Germinal center (tissue), 1 donor: ENCODE measurements at places on chromosomes 3 and 15.

DNA sequence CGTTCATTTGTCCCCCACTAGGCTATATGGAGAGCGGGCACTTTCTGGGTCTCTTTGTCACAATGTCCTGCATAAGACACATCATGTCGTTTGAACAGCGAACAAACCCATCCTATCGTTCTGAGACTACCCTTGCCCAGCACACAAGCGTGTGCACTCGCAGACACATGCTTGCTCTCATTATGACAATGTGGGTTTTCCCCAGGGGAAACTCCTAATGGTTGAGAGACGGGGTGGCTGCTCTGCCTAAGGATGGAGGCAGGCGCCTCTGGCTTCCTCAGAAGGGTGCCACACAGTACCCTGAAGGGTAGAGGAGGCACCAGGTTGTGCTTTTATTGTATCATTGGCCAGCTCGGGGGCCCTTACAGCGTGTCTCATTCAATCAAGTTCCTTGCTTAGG, 51.0 kb upstream of the MYZAP start:
- no peak for DNase-seq

DNA sequence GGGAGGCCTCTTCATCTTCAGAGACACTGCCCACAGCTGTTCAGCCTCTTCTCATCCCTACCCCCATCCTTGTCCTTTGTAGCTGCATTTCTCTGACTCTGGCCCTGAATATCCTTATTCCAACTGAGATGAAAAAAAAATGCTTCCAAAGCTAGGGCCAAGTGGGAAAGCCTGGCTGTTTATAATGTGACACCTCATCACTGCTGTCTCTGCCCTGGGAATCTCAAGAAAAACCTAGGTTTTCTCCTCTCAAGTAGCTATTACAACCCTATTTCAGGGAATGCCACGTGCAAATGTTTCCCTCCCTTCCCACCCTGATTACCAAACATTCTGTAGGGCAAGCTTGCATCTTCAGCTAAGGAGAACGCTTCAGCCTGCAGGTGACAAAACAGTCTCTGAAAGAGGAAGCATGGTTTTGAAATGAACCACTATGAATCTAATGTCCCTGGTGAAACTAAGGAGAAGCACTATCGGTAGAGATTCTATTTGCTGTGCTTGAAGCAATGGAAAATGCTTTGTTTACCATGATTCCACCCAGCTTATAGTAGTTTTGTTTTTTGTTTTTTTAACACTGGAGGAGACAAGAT, 65.4 kb downstream of the USF3 start:
- no peak for DNase-seq

GRCh38 chr3:55935241-55935640, 448.1 kb upstream of the WNT5A start:
- no peak for DNase-seq

DNA sequence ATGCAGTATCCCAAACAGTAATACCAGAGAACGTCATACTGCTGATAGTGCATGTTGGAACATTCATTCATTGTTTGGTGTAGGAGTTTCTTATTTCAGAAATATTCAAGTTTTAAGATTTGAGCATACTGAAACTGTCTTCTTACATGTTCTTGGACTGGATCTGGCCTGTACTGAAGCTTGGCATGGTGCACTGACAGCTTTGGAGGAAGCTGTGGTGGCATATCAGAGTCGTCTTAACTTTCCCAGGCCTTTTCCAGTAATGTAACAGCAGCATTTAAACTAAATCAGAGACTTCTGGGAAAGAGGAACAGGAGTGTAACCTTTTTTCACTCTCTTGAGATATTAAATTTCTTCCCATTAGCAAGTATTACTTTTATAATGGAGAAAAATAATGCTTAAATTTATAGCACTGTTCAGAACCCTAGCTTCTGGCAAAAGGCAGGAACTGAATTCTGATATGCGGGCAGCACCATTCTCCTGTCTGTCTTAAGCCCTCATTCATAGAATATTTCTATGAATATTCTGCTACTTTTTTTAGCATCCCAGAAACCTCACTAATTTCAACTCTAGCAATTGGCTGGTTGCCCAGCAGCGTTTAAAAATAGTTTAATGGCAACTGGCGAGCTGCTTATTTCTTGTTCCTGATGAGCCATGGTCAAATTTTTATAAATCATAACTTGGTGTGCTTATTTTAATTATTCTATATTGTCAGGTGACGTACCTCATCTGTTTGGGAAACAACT, 31.1 kb downstream of the DNAJC13 start:
- no peak for DNase-seq

DNA sequence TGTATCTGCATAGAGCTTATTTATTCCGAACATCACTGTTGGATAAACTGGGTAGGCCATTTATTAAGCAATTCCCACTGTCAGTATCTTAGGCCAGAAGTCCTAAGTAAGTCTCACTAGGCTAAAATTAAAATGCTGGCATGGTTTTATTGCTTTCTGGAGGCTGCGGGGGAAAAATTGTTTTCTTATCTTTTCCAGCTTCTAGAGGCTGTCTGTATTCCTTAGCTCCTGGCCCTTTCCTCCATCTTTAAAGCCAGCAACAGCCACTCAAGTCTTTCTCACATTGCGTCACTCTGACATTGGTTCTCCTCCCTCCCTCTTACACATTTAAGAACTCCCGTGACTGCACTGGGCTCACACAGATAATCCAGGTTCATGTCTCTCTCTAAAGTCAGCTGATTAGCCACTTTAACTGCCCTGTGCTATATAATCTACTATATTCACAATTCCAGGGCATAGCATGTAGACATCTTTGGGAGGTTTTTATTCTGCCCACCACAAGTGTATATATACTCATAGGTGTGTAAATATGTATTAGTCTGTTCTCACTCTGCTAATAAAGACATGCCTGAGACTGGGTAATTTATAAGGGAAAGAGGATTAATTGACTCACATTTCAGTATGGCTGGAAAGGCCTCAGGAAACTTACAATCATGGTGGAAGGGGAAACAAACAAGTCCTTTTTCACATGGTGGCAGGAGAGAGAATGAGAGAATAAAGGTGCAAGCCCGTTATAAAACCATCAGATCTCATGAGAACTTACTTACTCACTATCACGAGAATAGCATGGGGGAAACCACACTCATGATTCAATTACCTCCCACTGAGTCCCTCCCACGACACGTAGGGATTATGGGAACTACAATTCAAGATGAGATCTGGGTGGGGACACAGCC, 113.5 kb upstream of the SLC7A14 start:
- no peak for DNase-seq

GRCh38 chr3:77404871-77405270, 365.0 kb downstream of the ROBO2 start:
- DNase-seq = no peak

DNA sequence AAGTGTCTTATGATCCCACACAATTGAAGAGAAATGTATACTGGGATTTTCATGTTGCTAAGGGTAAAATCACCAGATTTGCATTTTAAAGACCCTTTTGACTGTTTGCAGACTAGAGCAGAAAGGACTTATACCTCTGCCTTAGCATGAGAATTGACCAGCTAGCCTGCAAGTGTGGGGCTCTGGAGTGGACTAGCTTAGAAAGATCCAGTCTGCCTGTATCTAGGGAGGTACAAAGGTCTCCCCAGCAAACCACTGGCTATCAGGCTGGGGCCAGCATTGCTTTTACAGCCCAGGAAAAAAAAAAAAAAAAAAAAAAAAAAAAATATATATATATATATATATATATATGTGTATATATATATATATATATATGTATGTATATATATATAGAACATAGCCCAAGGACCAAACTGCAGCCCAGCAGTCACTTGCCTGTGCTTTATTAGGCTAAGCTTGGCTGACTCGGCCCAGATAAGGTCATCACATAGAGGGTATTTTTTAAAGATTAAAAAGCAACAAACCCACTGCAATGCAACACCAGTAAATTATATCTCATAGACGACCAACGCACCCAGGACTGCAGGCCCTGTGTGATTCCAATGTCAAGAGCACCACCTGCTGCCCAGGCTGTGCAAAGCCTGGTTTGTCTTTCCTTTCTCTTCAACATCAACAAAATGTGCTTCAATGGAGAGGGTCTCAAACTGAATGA, 63.7 kb downstream of the DCLK3 start:
- peak; percentile 47 for DNase-seq

DNA sequence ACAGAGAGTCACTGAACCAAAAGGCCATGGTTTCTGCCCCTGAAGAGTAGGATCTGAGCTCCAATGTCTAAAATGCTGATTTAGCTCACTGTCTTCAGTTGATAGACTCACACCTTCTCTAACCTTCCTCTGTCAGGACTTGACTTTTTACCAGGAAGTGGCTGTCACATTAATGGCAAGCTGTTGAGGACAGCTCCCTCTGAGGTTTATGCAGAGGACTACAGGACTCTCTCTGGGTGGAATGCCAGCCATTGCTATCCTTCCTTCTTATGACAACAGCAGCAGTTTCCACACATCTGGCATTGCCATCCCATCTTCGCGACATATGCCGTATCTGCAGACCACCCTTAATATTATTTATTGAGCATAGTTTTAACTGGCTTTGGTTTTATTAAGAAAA, 103.8 kb upstream of the PRICKLE2 start:
- no peak for DNase-seq

- no peak for DNase-seq
These were observed 565.4 kb downstream of the ROBO2 start for GRCh38 chr3:77605308-77605707.

DNA sequence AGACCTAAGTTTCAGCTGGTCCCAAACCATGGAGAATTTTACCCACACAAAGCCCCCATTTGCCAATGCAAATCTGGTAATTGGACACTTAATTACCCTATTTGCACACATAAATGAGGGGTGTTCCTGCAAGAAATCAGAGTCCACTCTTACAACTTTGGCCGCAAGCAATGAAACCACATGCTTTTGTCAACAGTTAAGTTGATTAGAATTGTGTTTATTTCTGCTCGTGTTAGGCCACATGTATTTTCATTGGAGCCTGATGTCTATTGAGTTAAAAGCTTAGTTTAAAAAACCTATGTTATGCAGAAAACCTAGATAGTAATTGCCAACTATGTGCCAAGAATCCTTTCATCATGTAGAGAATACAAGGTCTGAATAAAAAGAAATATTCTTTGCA, 153.8 kb upstream of the CMC1 start:
- DNase-seq = no peak

GRCh38 chr15:33638453-33638852, 327.7 kb downstream of the RYR3 start:
- DNase-seq = no peak

DNA sequence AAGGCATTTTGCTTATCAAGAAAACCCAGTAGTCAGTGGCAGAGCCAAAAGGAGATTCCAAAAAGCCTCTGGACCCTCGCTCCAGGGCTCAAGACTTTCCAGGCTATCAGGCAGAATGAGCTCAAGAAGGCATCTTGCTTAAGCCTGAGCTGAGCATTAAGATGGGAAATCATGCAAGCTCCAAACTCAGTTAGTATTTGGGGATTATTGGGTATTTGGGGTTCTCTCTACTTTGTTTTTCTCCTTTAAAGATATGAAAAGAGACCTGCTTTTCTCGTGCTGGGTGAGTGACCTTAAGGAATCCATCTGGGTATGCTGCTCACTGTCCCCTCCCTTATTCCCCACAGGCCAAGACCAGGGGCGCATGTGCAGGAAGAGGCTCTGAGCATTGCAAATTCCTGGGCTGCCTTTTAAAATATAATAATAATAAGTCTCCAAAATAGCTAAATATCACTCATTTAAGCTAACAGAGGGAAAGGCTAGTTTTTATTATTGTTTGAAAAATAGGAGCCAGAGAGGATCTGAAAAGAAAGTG, 75.4 kb upstream of the HACD2 start:
- DNase-seq = no peak

- DNase-seq = no peak
These were observed 4.5 kb downstream of the CEP19 start for GRCh38 chr3:196707566-196707965.

GRCh38 chr3:23481011-23481615, 278.0 kb downstream of the UBE2E2 start:
- no peak for DNase-seq

GRCh38 chr15:70025413-70026296, 72.1 kb downstream of the TLE3 start:
- no peak for DNase-seq

DNA sequence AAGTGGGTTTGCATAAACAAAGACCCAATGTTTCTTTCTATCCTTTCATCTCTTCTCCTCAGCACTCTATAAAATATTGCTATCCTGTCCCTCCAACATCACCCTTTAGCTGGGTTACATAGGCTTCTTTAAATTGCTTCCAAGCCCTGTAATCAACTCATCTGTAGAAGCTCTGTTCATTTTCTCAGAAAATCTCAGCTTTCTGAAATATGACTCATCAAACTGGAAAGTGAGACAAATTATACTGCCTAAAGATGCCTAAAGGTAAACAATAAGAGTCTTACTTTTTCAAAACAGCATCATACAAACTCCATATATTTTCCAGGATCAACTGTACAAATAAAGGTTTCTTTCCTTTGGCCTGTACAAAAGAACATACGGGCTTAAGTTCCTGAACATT, 33.8 kb downstream of the EFL1 start:
- DNase-seq = no peak

DNA sequence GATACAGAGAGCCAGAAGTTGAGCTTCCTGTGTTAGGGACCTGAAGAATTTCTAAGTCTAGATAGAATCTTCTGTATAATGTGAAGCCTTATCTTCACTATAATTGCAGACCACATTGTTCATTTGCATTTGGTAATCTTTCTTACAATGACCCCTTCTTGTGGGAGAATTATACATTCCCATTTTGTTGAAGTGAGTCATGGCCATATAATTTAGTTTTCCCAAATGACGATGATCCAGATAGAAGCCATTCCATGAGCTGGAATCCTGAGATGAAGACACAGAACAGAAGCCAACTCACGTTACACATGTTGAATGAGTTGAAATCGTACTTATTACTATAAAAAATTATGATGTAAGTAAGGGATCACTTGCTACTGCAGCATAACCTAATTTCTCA, 187.8 kb downstream of the TUSC7 start:
- DNase-seq = no peak

GRCh38 chr3:114455432-114455831, 161.6 kb downstream of the TIGIT start:
- no peak for DNase-seq

DNA sequence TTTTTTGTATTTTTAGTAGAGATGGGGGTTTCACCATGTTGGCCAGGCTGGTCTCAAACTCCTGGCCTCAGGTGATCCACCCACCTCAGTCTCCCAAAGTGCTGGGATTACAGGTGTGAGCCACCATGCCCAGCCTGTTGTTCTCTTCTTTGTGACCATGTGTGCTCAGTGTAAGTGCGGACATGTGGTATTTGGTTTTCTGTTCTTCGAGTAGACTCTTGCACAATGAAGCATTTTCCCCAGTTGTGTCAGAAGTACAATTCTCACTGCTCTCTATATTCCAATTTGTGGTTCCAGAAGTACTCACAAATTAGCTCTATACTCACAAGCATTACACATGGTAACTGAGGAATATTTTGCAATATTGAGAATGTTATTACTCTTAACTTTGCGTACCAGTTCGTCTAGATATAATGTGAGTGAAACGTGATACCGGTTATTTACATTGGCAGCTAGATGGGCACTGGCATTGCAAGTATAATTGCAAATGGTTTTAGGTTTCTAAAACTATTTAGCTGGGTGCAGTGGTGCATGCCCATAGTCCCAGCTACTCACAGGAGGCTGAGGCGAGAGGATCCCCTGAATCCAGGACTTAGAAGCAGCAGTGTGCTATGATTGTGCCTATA, 34.2 kb upstream of the MTMR14 start:
- DNase-seq = no peak
